ENCODE measurements at places on chromosomes 3 and 15. TPM values are rescaled to one million over a fixed set of nuclear protein-coding genes. Genes with fewer than 3 reads are reported as not detected.

DNA sequence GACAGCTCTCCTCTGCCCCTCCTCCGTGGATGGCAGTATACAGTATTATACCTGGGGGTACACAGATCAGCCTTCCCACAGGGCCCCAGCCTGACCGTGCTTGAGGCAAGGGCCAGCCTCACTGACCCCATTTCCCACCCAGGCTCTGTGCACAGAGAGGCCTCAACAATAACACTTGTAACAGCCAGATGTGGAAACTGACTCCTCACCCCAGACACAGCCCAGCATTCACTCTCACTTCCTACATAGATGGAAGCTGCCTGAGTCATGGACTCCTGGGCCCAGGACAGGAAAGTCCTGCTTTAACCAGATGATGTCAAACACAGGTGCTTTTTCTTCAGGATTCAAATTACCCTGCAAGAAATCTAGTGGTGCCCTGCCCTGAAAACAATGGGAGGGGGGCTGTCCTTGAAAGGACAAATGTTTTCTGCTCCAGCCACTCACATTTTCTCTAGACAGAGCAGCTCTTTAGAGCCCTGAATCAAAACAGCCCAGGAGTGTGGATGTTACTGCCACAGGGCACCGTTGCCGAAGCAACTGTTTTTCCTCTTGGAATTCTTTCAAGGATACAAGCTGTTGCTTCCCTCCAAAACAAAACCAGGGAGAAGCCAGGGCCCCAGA, 16.4 kb downstream of the CCDC12 start:
- DNase-seq: no peak

- DNase-seq: no peak
Observed at GRCh38 chr15:74158855-74159650, 14.5 kb upstream of the ISLR start.

The PDZRN3 gene
- 0.24 TPM for total RNA-seq

The IL5RA gene
- not detected for total RNA-seq

The PIAS1 gene
- 23.0 TPM for total RNA-seq

- no peak for DNase-seq
Observed at GRCh38 chr3:132222868-132223538, 94.2 kb upstream of the ACP3 start.

The CLDN18 gene
- not detected for total RNA-seq
